ENCODE measurements at places on chromosomes 1 and 21.

- DNase-seq = no peak
Observed at GRCh38 chr1:165869343-165869742, 41.9 kb downstream of the UCK2 start.

DNA sequence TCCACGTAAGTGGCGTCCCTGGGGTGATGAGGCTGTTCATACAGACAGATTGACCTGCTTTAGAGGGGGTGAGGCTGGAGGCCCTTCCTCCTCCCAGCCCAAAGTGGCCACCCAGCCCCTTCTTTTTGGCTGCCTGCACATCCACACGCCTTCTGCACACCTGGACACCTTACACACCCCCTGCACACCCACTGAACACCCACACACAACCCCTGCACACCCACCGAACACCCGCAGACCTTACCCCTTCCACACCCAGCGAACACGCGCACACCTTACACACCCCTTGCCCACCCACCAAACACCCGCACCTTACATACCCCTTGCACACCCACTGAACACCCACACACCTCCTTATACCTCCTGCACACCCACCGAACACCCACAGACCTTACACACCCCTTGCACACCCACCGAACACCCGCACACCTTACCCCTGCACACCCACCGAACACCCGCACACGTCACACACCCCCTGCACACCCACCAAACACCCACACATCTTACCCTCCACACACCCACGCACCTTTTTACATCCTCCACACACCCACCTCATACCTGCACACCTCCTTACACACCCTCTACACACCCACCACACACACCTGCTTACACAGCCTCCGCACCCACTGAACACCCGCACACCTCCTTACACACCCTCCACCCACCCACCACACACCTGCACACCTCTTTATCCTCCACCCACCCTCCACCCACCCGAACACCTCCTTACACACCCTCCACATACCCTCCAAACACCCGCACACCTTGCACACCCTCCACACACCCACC, 37.7 kb downstream of the COQ8A start:
- no peak for DNase-seq

GRCh38 chr21:44357064-44357837, 3.8 kb downstream of the TRPM2 start:
- DNase-seq = no peak

- no peak for DNase-seq
Observed at GRCh38 chr21:44519346-44520325, 20.4 kb downstream of the KRTAP10-1 start.

DNA sequence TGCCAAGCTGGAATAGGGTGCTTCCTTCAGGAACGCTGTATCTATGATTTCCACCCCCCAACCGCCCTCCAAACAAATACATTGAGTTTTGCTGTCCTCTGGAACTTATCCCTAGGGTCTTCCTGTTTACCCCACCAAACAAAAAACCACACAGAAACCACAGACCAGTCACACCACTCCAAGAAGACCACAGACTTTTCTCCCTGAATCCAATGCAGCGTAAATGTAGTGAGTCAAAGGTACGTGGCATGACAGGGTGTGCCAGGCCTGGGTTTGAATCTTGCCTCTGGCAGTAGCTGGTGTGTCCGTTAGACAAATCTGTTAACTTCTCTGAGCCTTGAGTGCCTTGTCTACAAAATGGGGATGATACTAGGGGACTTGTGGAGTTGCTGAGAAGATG, 27.8 kb downstream of the ASAP3 start:
- no peak for DNase-seq

GRCh38 chr21:31158789-31159581, 120.7 kb upstream of the KRTAP19-8 start:
- DNase-seq = no peak

- DNase-seq = peak; percentile 30
Observed at GRCh38 chr1:46301808-46302640, 1.4 kb downstream of the LRRC41 start.

- DNase-seq = no peak
Observed at GRCh38 chr1:205774198-205775014, 876 bp downstream of the RAB29 start.

DNA sequence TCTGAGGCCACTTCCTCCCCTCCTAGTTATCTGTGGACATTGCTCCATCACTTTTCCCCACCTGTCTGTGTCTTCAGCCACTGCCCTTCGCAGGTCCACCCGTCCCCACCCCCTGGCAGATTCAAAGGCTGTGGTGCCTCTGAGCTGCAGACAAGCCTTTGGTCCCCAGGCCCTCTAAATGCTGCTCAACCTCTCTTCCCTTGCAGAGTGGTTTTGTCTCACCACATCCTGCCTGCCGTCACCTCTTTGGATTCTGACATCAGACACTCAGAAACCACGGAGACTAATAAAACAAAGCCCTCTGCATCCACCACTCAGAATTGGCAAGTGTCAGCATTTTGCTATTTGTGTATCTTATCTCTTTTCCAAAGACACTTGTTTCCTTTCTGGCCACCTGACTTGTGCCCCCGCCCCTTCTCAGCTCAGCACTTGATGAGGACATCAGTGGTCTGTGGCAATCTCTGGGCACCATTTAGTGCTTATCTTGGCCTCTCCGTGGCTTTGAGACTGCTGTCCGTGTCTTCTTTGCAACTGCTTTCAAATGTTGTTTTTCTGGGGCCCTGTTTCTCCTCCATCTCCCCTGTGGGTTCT, 7.7 kb downstream of the CNIH3 start:
- no peak for DNase-seq

GRCh38 chr1:70536708-70537366, 125.8 kb downstream of the CTH start:
- DNase-seq = no peak

GRCh38 chr1:215890438-215890837, 323.3 kb downstream of the KCTD3 start:
- DNase-seq = no peak

DNA sequence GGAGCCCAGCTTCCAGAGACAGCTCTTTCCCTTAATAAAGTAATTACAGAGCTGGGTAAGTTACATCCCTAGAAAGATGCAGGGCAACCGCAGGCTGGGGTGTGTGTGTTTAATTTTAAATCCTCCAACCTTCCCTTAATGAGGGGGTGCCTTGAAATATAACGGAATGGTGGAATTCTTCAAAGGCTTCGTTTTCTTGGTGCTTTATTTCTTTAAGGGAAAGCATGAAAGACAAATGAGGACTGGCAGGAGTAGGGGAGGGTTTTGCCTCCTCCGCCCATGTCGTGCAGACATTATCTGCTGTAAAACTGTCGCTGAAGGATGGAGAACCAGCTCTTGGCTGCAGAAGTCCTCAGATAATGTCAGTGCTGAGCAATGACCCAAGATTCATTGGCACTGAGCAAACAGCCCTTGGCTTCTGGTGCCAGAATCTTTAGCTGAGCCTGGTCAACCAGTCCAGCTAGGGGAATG, 15.5 kb downstream of the SLC6A17 start:
- DNase-seq = no peak

DNA sequence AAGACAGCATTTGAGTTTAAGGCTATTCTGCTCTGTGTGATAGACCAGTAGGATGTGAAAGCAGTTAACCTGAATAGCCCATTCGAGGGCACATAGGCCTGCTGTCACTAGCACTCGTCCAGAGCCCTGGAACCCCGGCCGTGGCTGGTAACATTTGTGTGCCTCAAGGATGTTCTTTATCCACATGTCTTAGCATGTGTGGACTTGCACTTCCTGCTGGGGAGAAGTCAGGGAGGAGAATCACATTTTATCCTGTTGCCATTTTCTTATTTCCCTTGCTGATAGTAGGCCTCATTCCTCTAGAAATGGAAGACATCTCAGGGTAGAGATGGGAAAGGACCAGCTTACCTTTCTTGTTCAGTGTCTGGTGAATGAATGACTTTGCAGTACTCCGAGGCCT, 54.7 kb downstream of the VPS13D start:
- no peak for DNase-seq
